H7 (cell line): ENCODE measurements at places on chromosomes 4 and X. TPM values are rescaled to one million over a fixed set of nuclear protein-coding genes. Genes with fewer than 3 reads are reported as not detected.

The AASDH gene
- total RNA-seq, result 11.4 and 16.5 TPM in 2 replicates

The HTR2C gene
- 3.2 and 4.5 TPM in 2 replicates for total RNA-seq

The GAGE12E gene
- not detected in 2 replicates for total RNA-seq

The KIT gene
- total RNA-seq, result 7.6 and 9.6 TPM in 2 replicates

The PNMA5 gene
- total RNA-seq, result 0.22 TPM in 1 of 2 replicates, not detected in the other

The MAGEC1 gene
- not detected in 2 replicates for total RNA-seq

The DUX4 gene
- not detected in 2 replicates for total RNA-seq

The CYLC1 gene
- total RNA-seq, result not detected in 2 replicates

The MTMR1 gene
- total RNA-seq, result 11.4 and 11.6 TPM in 2 replicates

The IBSP gene
- not detected in 2 replicates for total RNA-seq

The BOD1L1 gene
- 11.4 and 25.1 TPM in 2 replicates for total RNA-seq
